ENCODE measurements at places on chromosomes 16 and 17.

- DNase-seq, result no peak
Measured at GRCh38 chr16:26569793-26570192, 496.9 kb upstream of the C16orf82 start.

GRCh38 chr16:69093974-69094373 lies 11.5 kb upstream of the HAS3 start:
- DNase-seq, result no peak

GRCh38 chr17:9676820-9677310 lies 31.5 kb downstream of the USP43 start:
- DNase-seq, result peak; percentile 4

GRCh38 chr16:64240586-64240985 lies 881.3 kb downstream of the CDH11 start:
- no peak for DNase-seq

GRCh38 chr17:66734186-66734943 lies 100.6 kb upstream of the CACNG5 start:
- DNase-seq, result no peak

DNA sequence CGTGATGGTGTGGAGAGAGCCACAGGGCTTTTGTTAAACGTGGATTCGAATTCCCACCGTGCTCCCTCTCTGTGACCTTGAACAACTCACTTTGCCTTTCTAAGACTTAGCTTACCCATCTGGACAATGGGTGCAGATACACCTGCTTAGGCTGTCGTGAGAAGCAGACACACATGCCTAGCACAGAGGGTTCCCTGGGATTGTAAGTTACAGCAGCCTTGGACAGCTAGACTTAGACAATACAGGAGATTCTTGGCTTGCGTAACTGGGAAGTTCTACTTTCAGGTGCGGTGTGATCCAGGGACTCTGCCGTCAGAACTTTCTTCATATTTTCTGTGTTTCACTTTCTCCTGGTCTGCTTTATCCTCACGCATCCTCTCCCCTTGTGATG lies 127.0 kb downstream of the ABCC1 start:
- no peak for DNase-seq

GRCh38 chr16:10581507-10581906 lies 1.1 kb upstream of the EMP2 start:
- no peak for DNase-seq

DNA sequence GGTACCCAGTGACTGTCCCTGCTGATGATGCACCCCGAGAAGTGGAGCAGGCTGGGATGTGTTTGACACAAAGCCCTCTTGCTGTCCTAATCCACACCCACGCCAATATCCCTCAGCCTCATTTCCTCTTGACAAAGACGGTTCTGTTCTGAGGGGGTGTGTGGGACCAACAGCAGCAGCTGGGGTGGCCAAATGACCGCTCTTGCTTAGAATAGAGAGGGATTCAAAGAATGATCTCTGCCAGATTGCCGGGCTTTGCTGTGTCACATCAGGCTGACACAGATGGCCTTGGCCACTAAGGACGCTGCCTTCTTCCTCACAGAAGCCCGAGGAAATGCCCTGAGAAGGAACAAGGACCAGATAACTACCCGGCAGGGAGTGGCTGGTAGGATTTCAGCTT lies 250.7 kb downstream of the NTN1 start:
- DNase-seq, result no peak

Data from stimulated activated CD4-positive, alpha-beta T cell treated with anti-CD3 and anti-CD28 coated beads, TNF-alpha, amount 100 ng/mL, for 24 hours (primary cell).